Tracheal epithelial cell (primary cell): ENCODE measurements at places on chromosomes 1 and 21. TPM values are rescaled to one million over a fixed set of nuclear protein-coding genes. Genes with fewer than 3 reads are reported as not detected.

MROH7 gene
- total RNA-seq: 0.24 TPM in 1 of 2 replicates, not detected in the other

FHL3 gene
- total RNA-seq: 6.8 and 9.2 TPM in 2 replicates

KLHDC9 gene
- 1.9 and 5.1 TPM in 2 replicates for total RNA-seq

MMEL1 gene
- 0.96 TPM in 1 of 2 replicates, not detected in the other for total RNA-seq

CTH gene
- total RNA-seq: 6.0 and 16.4 TPM in 2 replicates

CTSS gene
- 1.7 and 19.0 TPM in 2 replicates for total RNA-seq

PHLDA3 gene
- total RNA-seq: 233 and 236 TPM in 2 replicates

RHBDL2 gene
- total RNA-seq: 3.2 and 8.4 TPM in 2 replicates

IL24 gene
- total RNA-seq: 1.9 TPM in 1 of 2 replicates, not detected in the other

C1orf115 gene
- 1.5 and 3.1 TPM in 2 replicates for total RNA-seq

TNNI3K gene
- total RNA-seq: 0.24 and 3.6 TPM in 2 replicates

LRRIQ3 gene
- 0.24 and 0.43 TPM in 2 replicates for total RNA-seq

CFHR2 gene
- not detected in 2 replicates for total RNA-seq

PIGP gene
- total RNA-seq: 7.5 and 9.8 TPM in 2 replicates

NEXN gene
- total RNA-seq: 0.21 and 0.48 TPM in 2 replicates

MAP3K21 gene
- total RNA-seq: 10.1 and 12.4 TPM in 2 replicates

UBE2J2 gene
- total RNA-seq: 45.2 and 48.0 TPM in 2 replicates

COL6A1 gene
- 1.1 and 79.8 TPM in 2 replicates for total RNA-seq
